NCI-H187 (cell line): ENCODE measurements at places on chromosomes 7 and 10.

DNA sequence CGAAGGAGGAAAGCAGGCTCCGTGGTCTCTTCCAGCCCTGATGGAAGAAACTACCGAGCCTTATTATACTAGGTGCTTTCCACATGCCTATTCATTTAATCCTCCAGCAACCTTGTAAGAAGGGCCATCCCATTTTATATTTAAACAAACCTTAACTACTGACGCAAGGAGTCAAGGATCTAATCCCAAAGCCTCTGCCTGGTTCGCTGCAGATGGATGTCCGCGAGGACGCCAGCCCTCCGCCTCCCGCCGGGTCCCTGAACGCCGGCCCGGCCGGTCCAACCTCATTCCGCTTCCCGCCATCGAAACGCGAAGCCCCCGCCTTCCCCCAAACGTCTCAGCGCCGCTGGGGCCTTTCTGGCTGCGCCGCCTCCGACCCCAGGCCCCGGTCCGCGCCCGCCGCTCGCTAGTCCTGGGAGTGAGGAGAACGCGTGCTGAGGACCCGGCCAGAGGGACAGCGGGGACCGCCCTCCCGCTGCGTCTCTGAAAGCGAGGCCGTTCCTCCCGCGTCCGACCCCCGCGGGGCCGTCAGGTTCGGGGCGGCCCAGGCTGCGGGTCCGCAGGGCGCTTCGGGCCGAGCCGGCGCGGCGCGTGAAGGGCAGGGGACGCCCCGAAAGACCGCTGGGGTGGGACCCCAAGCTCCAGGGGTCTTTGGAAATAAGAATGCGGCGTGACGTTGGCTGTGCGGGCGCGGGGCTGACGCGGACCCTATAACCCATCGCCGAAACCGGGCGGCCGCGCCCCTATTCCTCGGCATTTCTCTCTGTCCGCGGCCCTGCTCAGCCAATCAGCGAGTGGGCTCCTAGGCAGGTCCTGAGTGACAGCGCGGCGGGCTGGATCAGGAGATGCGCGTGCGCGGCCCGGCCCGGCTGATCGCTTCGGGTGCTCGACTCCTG lies at the start of gene ATP6V0E2:
Gene ATP6V0E2, plus strand, starts transcription at position 896 of the 896 bp plus-strand sequence. CDS start 97 bp downstream, outside the sequence.
- DNase-seq, result peak; percentile 96

DNA sequence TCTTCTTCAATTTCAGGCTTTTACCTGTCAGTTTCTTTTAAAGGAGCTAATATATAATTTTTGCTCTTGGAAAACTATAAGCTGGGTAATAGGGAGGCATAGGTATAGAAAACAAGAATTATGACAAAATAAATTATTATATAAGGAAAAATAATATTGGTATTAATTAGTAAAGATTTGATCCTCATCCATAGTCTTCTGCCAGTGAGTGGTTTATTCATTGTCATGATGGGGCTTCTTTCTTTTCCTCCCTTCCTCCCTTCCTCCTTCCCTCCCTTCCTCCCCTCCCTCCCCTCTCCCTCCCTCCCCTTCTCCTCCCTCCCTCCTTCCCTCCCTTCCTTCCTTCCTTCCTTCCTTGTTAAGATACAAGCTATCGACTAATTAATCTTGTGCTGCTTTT lies 698.6 kb downstream of the SORCS3 start:
- no peak for DNase-seq

GRCh38 chr10:32889631-32890212 lies 68.3 kb downstream of the ITGB1 start:
- no peak for DNase-seq

- no peak for DNase-seq
Observed at GRCh38 chr7:66974986-66975590, 20.3 kb downstream of the SBDS start.

DNA sequence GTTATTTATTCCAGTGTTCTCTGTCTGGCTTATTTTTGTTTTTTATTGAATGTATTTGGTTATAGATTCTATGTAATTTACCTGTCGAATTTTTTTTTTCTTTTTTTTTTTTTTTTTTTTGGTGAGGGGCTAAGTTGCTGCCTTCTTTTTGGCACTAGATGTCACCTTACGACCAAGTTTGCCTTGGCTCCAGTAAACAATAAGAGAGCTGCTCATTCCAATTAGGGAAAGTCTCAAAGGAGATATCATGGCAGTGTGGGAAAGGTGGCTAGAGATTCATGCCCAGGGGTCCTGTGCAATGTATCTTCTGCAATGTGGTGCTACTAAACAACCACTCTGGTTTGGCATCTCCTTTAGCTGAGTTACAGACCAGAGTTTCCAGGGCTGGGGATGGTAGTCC lies 84.0 kb downstream of the PTPN20 start:
- no peak for DNase-seq

DNA sequence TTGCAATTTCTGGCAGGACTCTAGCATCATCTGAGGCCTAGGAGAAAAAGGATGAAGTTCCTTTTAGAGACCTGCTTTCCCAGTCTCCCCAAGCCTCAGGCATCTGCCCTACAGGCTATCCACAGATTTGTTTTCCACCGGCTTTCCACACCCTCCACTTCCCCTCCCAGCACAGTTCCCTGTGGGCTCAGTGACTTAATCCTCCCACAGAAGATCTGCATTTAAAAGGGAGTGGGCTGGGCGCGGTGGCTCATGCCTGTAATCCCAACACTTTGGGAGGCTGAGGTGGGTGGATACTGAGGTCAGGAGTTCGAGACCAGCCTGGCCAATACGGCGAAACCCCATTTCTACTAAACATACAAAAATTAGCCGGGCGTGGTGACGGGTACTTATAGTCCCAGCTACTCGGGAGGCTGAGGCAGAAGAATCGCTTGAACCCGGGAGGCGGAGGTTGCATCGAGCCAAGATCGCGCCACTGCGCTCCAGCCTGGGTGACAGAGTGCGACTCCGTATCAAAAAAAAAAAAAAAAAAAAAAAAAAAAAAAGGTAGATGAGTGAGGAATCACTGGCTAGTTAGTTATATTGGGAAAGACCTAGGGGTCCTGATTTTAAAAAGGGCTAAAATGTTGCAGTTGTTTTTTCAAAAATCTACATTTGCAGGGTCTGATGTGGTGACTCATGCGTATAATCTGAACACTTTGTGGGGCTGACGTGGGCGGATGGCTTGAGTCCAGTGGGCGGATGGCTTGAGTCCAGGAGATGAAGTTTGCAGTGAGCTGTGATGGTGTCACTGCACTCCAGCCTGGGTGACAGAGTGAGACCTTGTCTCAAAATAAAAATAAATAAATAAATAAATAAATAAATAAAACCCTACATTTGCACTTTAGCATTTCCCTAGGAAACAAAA lies 119.5 kb downstream of the BAMBI start:
- no peak for DNase-seq

- no peak for DNase-seq
Observed at GRCh38 chr10:68938117-68938516, 17.9 kb upstream of the DDX21 start.

GRCh38 chr10:68125772-68126171 lies 16.5 kb downstream of the MYPN start:
- DNase-seq, result no peak

- no peak for DNase-seq
Observed at GRCh38 chr7:120628251-120628650, 229.7 kb downstream of the TSPAN12 start.

- DNase-seq, result no peak
Observed at GRCh38 chr10:123792248-123792978, 99.2 kb downstream of the CPXM2 start.

DNA sequence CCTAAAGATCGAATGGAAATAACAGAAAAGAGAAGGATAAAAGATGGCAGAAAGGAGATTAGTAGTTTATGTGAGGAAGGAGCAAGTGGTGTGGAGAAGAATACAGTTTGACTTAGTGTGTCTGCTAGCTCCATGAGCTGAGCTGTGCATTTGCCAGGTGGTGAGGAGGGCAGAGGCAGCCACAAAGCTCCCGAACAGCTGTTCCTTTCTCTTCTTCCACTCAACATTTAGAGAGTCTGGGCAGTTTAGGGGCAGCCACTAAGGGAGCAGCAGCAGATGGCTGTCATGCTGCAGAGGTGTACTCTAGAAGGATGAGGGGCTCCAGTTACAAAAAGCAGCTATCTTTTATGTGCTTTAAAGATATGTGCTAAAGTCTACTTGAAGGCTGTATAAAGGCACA lies 674.4 kb downstream of the GRM8 start:
- peak; percentile 53 for DNase-seq

DNA sequence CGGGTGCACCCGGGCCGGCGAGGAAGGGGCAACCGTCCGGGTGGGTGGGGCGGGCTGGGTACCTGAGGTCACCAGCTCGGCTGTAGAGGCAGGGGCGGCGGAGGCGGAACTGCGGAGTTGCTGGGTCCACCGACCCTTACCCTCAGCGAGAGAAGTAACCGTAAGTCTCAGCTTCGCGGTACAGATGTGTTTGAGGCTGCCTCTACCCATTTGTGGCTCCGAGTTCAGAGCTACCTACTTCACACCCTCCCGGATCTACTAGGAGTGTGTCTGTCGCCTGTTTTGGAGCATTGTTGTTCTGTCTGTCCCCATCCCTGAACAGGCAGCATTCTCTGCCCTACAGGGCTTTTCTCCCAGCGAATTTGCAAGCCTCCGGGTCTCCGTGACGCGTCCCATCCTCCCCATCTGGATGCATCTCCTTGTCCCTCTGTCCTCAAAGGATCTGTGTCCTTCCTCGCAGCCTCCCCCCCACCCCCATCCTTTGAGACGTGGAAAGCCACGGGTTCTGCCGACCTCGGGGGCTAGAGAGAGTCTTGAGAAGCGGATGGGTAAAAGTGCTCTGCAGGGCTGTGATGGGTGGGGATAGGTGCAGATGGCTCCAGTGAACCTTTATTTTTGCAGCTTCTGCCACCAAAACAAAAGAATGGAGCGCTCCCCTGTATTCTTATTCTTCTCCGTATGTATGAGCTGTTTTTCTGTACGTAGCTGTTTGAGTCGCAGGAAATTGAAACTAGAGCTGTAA lies 757 bp downstream of the ANKIB1 start:
- DNase-seq, result peak; percentile 38

- DNase-seq, result no peak
Observed at GRCh38 chr7:111903797-111904196, 302.4 kb downstream of the DOCK4 start.

GRCh38 chr10:22723343-22723779 lies 9.0 kb upstream of the PIP4K2A start:
- no peak for DNase-seq

DNA sequence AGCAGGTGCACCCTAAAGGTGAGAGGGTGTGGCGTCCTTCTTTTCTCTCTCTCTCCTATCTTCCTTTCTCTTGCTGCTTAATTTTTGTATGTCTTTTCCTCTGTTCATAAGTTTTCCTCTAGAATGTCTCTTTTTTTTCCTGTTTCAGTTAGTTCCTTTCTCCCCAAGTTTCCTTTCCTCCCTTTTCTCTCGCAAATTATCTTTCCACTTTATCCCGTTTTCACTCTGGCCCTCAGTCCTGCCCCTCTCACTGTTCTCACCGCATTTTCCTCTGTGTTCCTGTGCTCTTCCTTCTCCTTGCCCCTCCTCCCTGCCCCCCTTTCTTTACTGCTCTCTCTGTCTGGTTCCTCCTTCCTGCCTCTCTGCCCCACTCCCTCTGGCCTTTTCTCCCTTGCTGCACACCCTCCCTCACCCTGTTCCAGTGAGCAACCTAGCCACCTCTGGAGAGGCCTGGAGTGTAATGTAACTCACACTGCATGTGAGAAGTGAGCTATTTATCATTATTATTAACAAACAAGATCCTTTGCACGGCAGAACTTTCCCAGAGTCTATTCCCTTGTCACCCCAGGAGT lies 158.5 kb downstream of the C10orf105 start:
- DNase-seq, result no peak

DNA sequence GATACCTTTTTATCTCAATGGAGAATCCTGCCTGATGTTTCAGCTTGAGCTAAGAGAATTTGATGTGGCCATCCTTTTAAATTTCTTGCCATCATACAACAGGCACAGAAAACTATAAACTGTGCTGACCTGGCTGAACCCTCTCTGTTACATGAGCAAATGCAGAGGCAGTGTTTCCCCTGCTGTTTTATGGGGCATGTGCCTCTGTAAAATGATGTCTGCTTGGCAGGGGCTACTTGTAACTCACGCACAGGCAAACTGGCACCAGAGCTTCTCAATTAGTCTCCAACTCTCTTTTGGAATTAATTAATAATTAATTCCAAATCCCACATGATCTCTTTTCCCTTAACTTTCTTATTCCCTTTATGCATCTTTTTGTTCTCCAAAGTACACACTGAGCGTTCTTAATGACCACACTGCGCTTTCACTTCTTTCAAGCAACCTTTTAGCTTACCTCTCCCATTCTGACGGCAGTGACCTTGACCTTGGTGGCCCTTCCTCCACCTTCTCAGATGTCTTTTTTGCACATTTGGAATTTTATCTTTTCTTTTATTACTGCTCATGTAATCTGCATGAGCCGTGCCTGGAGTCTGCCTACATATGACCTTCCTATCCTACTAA lies 334.0 kb downstream of the PLXNA4 start:
- no peak for DNase-seq

- DNase-seq, result no peak
Observed at GRCh38 chr10:128516180-128516579, 390.0 kb upstream of the MKI67 start.

DNA sequence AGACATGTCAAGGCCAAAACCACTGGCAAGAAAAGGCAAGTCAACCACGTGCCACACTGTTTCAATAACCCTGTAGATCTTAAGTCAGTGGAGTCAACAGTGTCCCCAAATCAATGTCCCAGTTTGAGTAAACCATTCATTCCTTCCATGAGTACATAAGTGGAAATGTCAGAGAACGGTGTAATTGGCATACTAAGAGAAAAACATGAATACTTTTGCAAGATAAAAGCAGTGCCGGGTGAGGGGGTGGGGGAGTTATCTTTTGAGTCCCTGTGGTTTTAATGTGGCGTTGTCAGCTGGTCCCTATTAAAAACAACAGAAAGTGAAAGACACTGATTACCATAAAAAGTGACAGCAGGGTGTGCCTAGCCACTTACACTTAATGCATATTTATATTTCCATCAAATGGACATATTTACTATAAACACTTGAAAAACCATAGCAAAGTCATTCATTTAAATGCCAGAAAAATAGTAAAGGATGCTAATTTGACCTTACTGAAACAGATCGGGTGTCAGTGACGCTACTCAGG lies 37.8 kb downstream of the RSU1 start:
- DNase-seq, result no peak

DNA sequence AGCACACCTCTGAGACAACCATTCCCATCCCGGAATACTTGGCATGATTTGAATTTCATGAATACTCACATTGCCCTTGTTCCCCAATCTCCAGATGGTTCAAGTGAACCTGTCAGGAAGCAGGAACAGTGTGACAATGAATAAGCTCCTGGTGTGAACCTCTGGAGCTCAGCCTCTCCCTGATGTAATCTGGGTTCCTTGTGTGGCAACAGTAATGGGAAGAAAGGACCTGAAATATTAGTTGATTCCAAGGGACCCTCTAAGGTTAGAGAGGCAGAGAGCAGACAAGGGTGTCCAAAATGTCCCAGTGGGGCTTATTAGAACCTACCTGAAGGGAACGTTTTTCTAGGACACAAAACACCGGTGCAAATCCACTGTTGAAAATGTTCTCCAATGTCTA lies 8.5 kb downstream of the OR2A7 start:
- no peak for DNase-seq

- DNase-seq, result no peak
Observed at GRCh38 chr7:83065714-83066113, 97.0 kb downstream of the PCLO start.

- no peak for DNase-seq
Observed at GRCh38 chr10:34231441-34232180, 583.5 kb downstream of the PARD3 start.
